ENCODE measurements at places on chromosomes 16 and 17.

GRCh38 chr16:86220561-86220960 lies 289.8 kb upstream of the FOXF1 start:
- DNase-seq, result no peak

DNA sequence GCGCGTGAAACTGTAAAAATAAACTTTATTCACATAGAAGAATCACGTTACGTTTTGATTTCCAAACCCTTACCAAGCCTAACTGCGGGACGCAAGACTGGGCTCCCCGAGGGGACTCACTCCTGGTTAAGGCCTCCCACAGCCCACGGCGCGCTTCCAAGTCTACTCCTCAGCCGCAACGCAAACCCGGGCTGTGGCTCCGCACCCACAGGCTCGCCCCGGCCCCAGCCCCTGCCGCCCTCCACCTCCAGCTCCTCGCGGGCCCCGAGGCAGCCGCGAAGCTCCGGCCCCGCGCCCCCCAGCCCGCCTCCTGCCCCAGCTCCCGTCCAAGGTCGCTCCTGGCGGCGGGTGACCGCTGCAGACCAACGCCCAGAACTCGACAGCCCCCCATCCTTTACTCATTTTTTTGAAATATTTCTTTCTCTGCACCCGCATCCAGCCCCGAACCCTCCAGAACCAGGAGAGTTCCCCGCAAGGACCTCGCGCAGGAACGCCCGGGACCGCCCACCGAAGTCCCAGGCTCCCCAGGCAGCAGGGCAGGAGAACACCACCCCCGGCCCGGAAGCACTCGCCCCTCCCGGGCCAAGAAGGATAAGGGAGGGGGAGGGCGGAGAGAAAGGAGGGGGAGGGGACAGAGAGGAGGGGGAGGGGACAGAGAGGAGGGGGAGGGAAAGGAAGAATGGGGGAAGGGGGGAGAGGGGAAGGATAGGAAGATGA lies 912 bp downstream of the USP22 start:
- no peak for DNase-seq

DNA sequence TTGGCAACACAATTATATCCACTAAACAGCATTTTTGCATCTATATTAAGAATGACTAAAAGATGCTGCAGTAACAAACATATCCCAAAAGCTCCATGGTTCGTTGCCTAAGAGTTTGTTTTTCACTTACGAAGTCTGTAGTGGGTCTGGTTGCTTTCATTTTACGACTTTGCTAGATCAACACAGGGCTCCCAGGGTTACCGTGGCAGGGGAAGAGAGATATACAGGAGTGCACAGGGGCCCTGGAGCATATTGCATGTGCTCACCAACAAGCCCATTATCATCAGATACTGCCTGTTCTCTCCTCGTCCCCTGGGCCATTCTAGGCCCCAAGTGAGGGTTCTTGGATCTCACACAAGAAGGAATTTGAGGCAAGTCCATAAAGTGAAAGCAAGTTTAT lies 3.1 kb upstream of the MMP2 start:
- no peak for DNase-seq

DNA sequence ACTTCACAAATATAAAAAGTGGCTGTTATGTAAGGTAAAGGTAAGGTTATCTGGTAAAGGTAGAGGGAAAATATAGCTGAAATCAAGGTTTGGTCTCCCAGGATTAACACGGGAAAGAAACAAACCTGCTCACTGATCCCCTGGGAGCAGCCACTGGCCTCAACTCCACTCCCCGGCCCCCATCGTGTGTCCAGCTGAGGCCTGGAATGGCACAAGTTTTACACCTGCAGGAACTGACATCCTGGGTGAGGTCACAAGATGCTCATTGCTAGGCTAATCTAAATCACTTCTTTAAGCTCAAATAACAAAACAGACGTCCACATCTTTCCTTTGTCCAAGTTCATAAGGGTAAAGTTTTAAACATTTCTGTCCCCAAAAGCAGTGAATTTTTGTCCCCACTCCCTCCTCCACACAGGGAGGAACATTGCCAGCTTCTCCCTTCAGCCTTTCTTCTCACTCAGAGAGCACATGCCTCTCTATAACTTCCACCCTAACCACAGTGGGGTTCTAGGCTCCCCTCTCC lies 46.3 kb downstream of the ERN1 start:
- no peak for DNase-seq

- DNase-seq, result no peak
Observed at GRCh38 chr16:23452221-23452571, 793 bp downstream of the COG7 start.

DNA sequence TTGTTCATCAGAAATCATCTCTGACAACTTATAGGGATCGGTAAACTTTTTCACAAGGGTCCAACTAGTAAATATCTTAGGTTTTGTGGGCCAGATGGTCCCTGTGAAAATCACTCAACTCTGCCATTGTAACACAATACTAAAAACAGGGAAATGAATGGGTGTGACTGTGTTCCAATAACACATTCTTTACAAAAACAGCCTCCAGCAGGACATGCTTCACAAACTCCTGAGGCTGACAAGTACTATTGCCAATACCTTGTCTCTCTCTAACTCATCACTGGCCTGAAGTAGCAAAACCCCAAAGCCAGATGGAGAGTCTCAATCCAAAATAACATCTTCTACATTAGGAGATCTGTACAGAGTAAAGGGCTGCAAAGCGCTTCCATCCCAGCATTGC lies 312.3 kb downstream of the TOX3 start:
- no peak for DNase-seq

- DNase-seq, result no peak
Observed at GRCh38 chr17:78082988-78083387, 45.6 kb downstream of the TMC6 start.

DNA sequence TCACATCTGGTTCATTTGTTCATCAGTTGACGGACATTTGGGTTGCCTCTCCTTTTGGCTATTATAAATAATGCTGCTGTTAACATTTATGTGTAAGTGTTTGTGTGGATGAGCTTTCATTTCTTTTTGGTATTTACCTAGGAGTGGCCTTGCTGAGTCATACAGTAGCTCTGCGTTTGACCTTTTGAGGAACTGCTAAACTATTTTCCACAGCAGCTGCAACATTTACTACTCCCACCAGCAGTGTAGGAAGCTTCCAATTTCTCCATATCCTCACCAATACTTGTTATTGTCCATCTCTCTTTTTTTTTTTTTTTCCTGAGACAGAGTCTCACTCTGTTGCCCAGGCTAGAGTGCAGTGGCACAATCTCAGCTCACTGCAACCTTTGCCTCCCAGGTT lies 20.7 kb upstream of the PLCG2 start:
- DNase-seq, result no peak

DNA sequence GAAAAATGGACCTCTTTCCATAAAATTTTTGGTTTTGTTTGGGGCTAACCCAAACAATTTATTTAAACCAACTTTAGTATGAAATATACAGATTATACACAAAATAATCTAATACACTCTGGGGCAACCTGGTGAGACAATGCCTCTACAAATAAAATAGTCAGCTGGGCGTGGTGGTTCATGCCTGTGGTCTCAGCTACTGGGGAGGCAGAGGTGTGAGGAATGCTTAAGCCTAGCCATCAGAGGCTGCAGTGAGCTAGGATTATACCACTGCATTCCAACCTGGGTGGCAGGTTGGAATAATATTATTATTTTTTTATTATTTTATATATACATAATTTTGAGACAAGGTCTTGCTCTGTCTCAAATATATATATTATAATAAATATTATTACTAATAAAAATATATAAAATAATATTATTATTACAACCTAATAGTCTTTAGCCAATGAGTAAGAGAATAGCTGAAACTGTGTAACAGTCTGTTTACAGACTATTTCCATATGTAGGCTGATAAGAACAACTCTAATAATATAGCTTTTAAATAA lies 50.5 kb downstream of the GLG1 start:
- DNase-seq, result no peak

GRCh38 chr16:81996664-81997509 lies 14.4 kb downstream of the SDR42E1 start:
- peak; percentile 66 for DNase-seq

DNA sequence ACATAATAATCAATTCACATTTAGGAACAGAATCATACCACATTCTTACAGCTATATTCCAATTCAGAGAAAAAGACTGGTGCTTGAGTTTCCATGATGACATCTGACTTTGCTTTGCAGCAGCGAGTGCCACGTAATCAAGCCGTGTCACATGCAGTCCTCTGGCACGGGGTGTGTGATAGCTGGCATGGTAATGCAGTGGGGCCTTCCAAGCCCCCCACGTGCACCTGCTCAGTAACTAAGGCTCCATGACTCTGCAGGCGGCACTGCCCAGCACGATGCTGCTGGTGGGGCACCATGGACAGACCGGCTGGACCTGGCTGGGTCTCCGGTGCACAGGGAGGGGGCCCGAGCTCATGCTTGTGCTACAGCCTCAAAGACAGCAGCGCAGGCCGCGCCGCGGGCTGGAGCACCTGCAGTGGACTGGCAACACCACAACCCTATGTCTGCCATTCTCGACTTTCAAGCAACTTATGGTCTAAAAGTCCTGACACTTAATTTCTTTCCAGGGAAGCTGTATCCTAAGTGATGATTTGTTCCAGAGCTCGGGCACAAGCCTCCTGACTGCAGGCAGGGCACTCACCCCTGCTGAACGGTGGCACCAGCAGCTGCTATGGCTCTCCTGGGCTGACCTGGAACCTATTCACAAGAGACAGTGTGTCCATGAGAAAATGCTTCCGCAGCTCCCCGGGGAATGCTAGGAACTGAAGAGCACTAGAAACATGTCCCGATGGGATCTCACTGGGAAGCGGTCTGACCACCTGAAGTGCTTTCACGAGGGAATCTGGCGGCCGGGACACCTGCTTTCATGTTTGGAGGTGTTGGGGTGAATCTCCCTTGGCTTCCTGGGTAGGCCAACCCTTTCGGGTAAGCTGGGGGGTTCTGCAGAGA lies 99.5 kb upstream of the DNAH17 start:
- no peak for DNase-seq

DNA sequence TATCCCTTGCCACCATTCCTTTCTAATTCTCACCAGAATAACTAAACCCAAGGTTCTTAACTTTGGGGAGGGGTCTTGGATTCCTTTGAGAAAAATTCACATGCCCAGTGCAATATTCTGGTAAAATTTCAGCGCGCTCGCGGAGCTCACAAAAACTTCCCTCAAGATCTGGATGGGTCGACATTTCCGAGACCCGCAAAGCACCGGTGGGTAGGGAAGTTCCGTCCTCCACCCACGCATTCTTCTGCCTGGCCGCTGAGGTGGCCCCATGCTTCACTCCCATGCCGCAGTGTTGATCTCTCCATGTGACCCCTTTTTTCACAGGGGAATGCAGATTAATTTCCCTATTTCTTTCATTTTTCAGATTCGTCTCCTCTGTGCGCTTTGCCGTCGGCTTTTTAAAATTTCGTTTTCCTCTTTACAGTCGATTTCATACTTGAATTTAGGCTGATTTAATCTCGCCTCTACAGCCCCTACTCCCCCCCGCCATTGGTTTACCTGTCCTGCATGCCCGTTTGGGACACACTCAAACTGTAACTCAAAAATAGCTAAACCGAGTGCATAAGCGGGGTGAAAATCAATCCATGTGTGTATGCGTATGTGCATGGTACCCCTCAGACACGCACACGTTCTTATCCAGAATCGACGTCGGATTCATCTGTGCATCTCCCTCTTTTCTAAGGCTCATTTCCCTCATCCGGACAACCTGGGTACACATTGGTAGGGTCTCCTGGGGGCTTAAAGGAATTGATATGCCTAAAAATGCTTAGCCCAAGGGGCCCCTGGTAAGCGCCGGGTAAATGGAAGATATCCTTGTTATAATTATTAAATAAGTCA lies 1.4 kb upstream of the SP6 start:
- DNase-seq, result no peak

- DNase-seq, result peak; percentile 40
Observed at GRCh38 chr16:64478252-64478906, 643.5 kb downstream of the CDH11 start.

GRCh38 chr16:4017807-4018206 lies 98.4 kb downstream of the ADCY9 start:
- no peak for DNase-seq

DNA sequence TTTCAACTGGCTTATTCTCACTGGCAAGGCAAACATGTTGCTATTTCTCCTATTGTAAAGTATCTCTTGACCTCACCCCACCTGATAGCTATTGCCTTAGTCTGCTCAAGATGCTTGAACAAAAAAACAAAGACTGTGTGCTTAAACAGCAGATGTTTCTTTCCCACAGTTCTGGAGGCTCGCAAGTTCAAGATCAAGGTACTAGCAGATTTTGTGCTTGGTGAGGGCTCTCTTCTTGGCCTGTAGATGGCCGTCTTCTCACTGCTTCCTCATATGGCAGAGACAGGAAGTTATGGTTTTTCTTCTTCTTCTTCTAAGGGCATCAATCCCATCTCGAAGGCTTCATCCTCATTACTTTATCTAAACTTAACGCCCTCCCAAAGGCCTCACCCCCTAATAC lies 109.7 kb upstream of the CLEC3A start:
- DNase-seq, result no peak

DNA sequence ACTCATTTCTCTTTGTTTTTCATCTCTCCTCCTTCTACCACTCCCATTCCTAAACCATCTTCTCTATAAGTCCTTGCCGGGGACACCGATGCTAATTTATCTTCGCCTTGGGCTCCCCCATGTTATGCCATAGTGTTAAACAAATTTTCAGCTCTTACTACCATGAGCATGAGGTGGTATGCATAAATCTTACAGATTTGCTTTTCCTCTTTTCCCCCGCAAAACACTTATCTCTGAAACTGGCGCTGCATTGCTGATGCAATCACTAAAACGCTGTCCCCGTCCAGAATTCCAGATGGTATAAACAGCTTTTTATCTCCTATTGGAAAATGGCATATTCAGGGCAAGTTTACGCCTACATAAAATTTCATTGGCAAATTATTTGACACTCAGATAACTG lies 673.6 kb upstream of the CDH8 start:
- no peak for DNase-seq

GRCh38 chr17:41419716-41420115 lies 4.7 kb downstream of the KRT37 start:
- DNase-seq, result no peak

GRCh38 chr17:27413792-27414191 lies 42.5 kb upstream of the KSR1 start:
- DNase-seq, result no peak

DNA sequence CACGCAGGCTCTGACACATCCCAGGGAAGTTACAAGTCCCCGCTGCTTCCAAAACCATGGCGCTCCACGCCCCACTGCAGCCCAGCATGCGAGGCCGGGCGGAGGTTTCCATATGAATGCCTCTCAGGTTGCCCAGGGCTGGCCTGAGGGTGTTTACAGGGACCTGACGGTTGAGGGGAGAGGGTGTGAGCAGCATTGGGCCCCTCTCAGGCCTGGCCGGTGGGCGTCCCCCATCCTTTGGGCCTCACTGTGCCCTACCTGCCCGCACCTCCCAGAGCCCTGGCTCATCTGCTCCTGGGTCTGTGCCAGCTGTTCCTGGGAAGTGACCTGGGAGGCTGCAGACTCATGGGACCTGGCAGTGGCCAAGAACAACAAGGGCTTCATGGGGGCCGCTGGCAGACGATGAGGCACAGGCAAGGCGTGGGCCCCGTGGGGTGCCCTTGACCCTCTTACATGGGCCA lies 173.5 kb downstream of the C16orf95 start:
- DNase-seq, result no peak

DNA sequence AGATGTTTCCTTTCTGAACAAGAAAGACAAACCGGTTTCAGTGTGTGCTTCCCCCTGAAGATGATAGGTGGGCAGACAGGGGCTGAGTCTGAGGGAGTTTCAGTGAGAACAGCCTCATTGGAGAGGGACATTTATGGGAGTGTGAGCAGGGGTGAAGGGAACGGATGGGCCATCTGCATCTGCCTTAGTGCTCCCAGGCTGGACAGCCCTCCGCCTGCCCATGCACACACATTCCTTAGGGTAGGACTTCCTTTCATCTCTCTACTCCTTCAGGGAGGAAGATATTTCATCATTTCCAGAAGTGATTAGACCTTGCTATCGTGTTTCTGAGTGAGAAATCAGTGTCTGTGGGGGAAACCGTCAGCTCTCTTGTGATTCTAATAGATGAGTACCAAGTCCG lies 3.8 kb downstream of the SHISA6 start:
- no peak for DNase-seq
